DMS53 (cell line): ENCODE measurements at places on chromosomes 1 and 21.

DNA sequence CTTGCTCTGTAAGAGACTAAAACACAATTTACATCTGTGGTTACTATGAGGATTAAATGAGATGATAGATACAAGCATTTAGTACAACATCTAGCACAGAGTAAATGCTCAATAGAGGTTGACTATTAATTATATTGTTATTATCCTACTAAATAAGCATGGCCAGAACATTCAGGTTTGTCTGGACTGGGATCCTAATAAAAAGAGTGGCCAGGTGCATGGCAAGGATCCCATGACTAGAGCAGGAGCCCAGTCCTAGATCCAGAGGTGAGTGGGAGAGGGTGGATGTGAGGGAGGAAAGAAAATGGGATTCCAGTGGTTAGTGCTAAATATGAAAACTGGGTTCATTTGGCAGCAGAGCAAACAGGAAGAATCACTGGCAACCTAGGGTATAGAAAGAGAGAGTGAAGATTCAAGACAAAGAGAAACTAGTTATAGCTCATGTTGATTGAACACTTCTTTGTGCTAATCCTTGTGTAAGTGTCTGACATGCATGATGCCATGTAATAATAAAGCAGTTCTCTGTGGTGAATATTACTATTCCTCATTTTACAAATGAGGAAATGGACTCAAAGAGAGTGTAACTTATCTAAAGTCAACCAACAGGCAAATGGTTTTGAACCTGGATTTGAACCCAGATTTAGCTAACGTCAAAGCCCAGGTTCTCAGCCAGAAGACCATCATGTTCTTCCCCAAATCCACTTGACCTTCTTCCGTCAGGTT lies 71.1 kb upstream of the FGGY start:
- no peak for DNase-seq

DNA sequence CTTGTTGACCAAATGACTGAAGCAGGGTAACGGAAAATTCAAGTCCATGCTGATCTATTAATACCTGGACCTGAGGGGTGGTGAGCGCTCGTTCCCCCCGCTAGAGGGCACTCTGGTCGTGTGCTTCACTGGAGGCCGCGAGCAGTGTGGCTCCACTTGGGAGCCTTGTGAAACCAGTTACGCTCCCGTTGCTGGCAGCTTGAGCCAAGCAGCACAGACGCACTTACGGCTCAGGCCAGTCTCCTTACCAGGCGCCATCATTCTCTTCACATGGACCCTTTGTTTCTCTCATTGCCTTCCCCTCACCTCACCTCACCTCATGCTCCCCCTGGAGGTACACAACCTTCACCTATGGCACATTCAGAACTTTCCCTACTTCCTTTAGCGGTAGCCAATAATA lies 49.7 kb upstream of the TSPAN2 start:
- peak; percentile 95 for DNase-seq

DNA sequence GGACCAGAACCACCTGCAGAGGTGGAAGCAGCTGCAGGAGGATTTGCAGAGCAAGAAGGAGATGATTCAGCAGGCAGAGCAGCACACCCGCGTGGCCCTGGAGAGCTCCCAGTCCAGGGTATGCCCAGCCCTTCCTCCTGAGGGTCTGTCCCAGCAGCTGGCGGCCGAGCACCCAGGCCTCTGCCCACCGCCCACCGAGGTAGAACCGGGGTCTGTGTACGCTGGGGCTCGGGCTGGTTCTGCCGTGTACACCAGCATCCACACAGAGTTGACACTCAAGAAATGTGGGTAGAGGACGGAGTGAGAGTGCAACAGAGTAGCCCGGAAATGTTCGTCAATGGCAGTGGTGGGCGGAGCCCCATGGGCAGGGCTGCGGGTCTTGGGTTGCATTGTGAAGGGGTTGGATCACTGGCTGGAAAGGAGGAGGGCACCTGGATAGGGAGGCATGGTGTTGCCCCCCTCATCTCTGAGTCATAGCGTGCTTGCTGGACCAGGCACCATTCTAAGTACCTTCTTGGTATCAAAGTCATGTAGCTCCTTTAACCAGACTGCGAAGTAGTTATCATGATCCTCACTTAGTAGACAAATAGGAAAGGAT lies 5.1 kb upstream of the SMIM1 start:
- peak; percentile 43 for DNase-seq

- DNase-seq = no peak
Measured at GRCh38 chr1:245188403-245188802, 33.6 kb downstream of the KIF26B start.

- peak; percentile 70 for DNase-seq
Measured at GRCh38 chr1:182634306-182635072, 30.3 kb upstream of the RGS16 start.

- DNase-seq = no peak
Measured at GRCh38 chr1:69898403-69898947, 306.9 kb downstream of the LRRC40 start.

GRCh38 chr21:36205962-36206361 lies 49.3 kb downstream of the DOP1B start:
- DNase-seq = no peak

GRCh38 chr1:204408074-204408507 lies 3.5 kb downstream of the PPP1R15B start:
- DNase-seq = peak; percentile 44

DNA sequence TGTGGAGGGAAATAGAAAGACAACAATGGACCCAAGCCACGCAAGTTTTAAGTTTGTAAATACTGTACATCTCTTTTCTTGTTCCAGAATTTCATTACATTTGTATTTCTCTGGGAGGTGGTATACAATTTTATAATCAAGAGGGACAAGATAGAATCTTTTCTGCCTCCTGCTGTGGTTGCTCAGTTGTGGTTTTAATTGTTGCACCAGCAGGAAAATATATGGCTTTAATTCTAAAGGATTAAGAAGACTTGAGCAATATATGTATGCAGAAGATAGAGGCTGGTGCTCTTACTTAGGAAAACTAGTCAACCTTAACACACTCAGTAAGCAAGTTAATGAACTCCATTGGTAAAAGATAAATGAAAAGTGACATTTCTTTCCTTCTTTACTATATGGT lies 19.8 kb upstream of the ASB17 start:
- DNase-seq = no peak

- DNase-seq = no peak
Measured at GRCh38 chr1:18408656-18409370, 71.9 kb upstream of the KLHDC7A start.

GRCh38 chr1:159839116-159839849 lies 12.6 kb downstream of the SLAMF8 start:
- no peak for DNase-seq

GRCh38 chr21:45869121-45870007 lies 112.2 kb upstream of the COL6A1 start:
- DNase-seq = no peak

GRCh38 chr1:60874718-60875117 lies 207.6 kb upstream of the NFIA start:
- peak; percentile 67 for DNase-seq

DNA sequence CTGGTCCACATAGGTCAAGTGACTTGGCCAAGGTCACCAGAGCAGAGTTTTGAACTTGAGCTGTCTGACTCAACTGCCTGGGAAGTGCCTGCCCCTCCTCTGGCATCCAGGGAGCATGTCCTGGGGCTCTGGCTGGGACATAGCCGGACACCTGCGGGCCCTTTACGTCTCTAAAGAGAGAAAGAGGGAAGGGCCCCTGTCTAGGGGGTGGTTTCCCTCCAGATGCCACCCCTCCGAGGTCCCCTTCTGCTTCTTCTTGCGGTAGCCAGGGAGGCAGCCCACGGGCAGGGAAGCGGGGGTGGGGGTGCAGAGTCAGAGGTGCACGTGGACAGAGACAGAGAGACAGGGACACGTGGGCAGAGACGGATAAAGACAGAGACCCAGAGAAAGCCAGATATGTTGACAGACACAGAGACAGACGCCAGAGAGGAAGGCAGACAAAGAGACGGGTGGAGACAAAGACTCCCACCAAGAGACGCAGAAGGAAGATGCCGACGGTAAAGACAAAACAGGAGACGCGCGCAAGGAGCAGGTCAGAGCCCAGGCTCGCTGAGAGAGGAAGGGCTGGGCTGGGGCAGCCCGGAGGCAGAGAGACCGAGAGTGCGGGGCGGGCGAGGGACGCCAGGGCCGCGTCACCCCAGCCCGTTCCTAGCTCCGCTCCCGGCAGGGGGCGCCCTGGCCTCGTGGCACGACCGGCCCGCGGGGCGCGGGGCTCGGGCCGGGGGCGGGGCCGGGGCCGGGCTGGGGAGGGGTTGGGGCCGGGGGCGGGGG lies 458 bp upstream of the ALPL start:
- peak; percentile 86 for DNase-seq
